Activated T-cell treated with anti-CD3 and anti-CD28 coated beads for 1 hour (primary cell): ENCODE measurements at places on chromosomes 4 and X.

GRCh38 chrX:40152741-40153344 lies 55.1 kb upstream of the BCOR start:
- no peak for DNase-seq

- DNase-seq, result no peak
Measured at GRCh38 chrX:43633757-43634156, 22.3 kb upstream of the MAOA start.

DNA sequence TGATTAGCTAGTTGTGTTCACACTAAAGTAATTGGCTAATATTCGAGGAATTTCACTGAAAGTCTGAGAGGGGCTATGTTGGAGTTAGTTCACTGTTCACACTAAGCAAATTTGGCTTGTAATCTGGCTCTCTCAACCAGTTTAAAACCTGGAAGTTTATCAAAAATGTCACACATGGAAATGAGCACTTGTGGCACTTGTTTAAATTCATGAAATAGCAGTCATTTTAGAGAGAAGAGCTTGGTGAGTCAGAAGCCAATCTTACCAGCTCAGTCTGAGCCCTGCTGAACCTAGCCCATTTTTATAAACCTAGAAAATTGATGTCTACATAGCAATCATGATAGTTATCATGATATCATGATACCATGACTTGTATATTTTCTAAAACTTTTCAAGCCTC lies 90.7 kb upstream of the JADE1 start:
- DNase-seq, result no peak

GRCh38 chr4:28675582-28675981 lies 1814.9 kb downstream of the STIM2 start:
- DNase-seq, result no peak

GRCh38 chr4:913280-913618 lies 18.9 kb downstream of the GAK start:
- no peak for DNase-seq

- DNase-seq, result no peak
Measured at GRCh38 chr4:108649863-108650211, 562 bp upstream of the OSTC start.

DNA sequence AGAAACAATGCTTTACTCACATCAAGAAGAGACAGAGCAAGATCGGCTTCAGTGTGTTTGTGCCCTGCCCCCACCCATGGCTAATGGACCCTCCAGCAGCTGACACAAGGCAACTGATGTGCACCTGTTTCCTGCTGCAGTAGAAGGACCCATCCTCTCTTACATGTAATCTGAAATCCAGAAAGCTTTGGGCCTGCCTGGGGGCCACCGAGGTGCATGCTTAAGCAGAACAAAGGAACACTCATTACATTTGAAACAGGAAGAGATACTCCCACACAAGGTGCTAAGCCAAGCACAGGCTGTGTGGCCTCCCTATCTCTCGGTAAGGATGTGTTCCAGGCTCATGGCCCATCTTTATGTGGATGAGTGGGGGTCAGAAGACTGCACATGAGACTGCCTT lies 338.0 kb downstream of the SPOCK3 start:
- no peak for DNase-seq

DNA sequence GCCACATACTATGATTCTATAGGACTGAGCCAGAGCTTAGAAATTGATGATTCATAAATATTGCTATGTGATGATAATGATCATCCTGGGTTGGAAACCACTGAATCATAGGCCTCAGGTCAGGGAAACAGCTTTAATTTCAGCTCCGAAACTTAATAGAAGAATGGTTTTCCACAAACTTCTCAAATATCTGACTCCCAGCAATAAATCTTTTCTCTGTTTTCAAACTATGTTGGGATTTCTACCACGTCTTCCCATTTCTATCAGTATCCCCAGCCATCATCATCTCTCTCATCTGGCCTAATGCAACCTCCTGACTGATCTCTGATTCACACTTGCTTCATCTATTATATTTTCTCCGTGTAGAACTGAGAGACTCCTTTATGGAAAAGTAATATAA lies 521.8 kb upstream of the AGA start:
- no peak for DNase-seq

- DNase-seq, result no peak
Measured at GRCh38 chrX:47568656-47569295, 7.8 kb downstream of the ARAF start.

DNA sequence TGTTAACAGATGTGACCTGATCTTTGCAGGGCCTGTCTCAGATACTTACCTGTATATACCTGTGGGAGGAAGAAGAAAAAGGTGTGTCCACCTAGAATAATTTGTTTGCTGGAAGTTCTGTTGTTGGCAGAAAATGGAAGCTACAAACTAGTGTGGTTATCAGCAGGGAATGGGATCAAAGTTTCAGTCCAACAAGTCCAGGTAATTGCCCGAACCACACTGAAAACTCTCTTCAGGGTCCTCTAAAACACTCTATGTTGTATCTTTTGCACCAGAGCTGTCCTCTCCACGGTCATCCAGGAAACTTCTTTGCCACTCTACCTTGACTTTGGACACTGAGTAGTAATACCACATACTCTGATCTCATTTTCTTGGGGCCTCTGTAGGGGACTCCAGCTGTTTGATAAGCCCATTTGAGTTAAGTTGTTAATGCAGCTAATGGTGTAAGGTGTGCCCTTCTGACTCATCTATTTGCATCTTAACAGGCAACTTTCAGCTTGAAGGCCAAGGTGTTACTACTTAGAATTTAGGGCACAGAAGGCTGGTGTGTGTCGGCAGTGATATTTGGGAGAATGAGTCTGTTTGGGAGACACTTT lies 38.7 kb upstream of the GATB start:
- DNase-seq, result no peak

DNA sequence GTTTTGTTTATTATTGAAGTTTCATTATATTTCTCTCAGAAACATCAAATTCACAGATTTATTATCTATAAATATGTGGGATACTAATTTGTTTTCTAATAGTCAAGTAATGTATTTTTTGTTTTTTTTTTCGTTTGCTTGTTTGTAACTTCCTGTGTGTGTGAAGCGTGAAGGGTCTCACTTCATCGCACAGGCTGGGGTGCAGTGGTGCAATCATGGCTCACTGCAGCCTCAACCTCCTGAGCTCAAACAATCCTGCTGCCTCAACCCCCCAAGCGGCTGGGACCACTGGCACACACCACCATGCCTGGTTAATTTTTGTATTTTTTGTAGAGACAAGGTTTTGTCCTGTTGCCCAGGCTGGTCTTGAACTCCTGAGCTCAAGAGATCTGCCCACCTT lies 55.1 kb downstream of the SH3RF1 start:
- DNase-seq, result no peak

DNA sequence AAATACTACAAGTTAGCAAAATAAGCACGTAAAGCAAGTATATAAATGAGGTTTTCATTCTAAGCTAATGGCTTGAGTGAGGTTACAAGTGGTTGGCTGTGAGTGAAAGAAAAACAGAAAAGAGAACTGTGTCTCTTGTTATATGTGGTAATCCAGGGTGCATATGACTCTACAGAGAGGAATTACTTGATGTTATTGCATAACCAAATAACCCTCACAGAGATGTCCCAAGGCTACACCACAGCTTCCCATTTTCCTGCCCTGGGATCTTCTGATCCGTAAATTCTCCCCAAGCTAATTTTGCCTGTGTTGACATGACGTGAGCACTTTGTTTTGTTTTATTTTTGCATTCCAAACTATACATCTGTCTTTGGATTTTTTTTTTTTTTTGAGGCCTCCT lies 470.0 kb upstream of the INTU start:
- no peak for DNase-seq

DNA sequence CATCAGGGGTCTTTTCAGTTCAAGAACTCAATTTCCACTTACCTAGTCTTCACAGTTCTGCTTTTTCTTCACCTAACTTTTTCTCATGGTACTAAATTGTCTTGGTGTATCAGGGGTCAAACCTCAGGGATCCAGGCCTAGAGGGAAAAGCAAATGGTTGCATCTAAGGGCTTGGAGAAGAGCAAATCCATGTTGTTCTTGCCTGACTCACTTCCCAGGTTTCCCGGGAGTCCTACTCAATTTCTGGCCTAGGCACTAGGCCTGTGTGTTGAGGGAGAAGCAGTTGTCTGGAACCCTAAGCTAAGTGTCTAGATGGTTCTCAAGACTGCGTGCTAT lies 191.9 kb upstream of the STK26 start:
- no peak for DNase-seq
